ENCODE measurements at places on chromosomes 13 and 19.

DNA sequence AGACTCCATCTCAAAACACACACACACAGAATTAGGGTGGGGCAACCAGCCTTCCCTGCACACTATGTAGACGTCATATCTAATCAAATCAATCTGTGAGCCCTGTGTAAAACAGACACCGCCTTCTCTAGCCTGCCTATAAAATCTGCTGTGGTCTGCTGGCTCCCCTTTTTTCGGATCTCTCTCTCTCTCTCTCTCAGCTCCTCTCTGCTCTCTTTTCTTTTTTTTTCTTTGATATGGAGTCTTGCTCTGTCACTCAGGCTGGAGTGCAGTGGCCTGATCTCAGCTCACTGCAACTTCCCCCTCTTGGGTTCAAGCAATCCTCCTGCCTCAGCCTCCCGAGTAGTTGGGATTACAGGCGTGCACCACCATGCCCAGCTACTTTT lies 11.8 kb upstream of the CD70 start:
- no peak for DNase-seq

DNA sequence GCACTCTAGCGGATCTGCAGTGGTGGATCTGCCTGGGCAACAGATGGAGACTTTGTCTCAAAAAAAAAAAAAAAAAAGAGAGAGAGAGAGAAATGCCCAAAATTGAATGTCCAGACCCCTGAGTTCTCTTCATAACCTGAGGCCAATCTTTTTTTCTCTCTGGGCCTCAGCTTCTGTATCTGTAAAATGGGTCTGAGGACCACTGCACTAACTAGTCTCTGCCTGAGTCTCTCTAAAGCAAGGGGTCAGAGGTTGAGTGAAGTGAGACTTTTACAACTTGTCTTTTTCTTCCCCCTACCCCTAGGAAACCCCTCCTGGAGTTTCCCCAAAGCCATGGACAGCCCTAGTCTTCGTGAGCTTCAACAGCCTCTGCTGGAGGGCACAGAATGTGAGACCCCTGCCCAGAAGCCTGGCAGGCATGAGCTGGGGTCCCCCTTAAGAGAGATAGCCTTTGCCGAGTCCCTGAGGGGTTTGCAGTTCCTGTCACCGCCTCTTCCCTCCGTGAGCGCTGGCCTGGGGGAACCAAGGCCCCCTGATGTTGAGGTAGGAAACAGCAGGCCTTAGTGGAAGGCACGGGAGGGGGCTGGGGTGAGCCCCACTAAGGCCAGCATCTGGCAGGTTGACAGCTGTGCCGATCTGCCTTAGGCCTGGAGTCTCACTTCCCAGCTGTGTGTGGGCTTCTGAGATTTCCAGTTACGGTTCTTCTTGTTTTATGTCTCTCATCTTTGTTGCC lies 1.8 kb downstream of the TMEM91 start:
- DNase-seq = no peak

DNA sequence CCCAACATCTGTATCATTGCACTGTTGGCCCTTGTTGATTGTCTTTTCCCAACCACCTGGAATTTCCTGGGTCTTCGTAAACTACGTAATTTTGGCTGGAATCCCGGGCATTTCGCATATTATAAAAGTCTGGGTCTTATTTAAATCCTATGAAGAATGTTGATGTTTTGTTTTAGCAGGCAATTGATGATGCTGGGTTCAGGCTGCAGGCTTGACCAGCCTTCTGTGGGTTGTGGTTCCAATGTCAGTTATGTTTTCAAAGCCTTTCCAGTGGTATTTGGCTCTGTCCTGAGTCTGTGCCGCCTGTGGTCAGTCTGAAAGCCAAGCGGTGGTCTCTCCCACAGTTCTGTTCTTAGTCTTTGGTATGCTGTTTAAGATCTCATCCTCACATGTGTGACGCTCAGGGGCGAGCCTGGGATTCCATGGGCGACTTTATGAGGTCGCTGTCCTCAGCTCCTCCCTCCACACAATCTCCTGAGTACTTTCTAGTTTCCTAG lies 12.4 kb downstream of the SLC35E1 start:
- DNase-seq = no peak

DNA sequence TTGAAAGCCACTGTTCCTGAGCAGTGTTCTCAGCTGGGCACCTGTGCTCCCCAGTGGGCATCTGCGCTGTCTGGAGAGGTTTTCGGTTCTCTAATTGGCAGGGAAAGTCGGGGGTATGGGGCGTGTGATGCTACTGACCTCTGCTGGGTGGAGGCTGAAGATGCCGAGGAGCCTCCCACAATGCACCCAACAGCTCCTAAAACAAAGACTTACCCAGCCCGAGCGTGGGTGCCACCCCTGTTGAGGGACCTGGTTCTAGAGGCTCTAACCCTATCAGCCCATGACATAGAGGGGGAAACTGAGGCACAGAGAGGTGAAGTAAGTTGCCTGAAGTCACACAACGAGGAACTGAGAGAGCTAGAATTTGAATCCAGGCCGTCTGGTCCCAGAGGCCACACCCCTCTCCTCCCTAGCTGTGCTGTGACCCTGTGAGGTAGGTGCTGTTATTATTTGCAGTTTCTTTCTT lies 2.3 kb downstream of the SPACA4 start:
- no peak for DNase-seq

DNA sequence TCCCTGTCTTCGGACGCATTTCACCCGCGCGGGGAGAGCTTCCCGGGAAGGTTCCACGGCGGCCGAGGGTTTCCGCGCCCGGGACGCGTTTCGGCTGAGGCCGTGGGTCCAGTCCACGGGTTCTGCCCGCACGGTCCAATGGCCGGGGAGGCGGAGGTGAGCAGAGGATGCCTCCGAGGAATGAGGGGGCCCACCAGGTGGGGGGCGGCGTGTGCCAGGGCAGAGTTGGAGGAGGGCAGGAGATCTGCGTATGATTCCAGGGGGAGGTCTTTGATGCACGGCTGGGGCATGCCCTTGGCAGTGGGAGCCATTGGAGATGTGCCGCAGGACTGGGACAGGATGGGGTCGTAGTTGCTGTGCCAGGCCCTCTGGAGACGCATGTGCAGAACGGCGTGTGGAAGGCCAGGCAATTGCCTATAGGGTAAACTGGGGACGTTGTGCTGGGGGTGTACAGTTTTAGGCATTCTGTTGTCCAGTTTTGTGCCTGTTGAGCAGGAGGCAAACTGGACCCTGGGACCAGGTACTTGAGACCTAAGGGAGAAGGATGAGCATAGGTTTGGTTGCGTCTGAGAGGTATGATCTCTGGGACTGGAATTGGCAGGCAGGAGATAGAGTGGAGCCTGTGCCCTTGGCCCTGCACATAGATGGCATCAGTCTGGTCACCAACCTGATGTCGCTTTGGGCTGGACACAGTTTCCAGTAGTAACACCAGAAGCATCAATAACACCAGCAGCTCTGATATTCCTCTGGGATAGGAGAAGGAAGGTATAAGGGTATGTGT lies 751 bp downstream of the ZNF584 start:
- peak; percentile 37 for DNase-seq

All from Caco-2 (cell line).